ENCODE measurements at places on chromosomes 12 and 14.

- peak; percentile 1 for DNase-seq
Measured at GRCh38 chr12:101642115-101643067, 47.6 kb downstream of the MYBPC1 start.

DNA sequence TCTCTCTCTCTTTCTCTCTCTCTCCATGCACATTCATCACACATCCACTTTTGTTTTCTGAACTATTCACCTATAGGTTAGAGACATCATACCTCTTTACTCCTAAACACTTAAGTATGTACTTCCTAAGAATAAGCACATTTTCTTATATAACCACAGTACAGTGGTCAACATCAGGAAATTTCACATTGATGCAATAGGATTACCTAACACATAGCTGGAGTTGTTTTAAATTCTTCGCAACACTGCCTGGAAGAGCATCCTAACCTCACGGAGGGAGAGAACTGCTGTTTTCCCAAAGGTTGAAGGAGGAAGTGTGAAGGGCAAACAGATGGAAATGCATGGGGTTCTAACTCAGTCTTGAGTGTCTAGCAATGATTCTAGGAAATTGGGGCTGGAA, 159.2 kb downstream of the SYT1 start:
- no peak for DNase-seq

- DNase-seq, result no peak
Measured at GRCh38 chr12:91685917-91686316, 459.7 kb downstream of the BTG1 start.

DNA sequence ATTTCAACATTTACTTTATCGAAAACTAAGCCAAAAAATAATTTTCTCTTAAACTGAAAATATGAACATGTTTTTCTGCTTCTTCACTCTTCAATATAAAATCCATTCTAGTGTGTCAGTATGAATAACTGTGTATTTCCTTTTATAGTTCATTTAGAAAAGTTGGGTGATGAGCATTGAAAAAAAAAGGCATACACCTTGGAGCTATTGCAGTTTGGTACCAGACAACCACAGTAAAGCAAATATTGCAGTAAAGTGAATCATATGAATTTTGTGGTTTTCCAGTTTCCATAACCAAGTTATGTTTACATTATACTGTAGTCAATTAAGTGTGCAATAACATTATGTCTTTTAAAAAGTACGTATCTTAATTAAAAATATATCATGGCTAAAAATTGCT, 195.0 kb upstream of the FOXG1 start:
- DNase-seq, result no peak

All from Caki2 (cell line).